Activated CD4-positive, alpha-beta T cell treated with anti-CD3 and anti-CD28 coated beads for 24 hours (primary cell): ENCODE measurements at places on chromosomes 11 and 22.

- DNase-seq, result no peak
Measured at GRCh38 chr11:124863137-124863825, 2.0 kb upstream of the ROBO3 start.

DNA sequence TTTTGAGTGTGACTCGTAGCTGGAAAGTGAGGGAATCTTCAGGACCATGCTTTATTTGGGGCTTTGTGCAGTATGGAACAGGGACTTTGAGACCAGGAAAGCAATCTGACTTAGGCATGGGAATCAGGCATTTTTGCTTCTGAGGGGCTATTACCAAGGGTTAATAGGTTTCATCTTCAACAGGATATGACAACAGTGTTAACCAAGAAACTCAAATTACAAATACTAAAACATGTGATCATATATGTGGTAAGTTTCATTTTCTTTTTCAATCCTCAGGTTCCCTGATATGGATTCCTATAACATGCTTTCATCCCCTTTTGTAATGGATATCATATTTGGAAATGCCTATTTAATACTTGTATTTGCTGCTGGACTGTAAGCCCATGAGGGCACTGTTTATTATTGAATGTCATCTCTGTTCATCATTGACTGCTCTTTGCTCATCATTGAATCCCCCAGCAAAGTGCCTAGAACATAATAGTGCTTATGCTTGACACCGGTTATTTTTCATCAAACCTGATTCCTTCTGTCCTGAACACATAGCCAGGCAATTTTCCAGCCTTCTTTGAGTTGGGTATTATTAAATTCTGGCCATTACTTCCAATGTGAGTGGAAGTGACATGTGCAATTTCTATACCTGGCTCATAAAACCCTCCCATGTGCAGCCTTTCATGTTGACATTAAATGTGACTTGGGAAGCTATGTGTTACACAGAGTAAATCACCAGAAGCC lies 11.0 kb downstream of the OR51E1 start:
- DNase-seq, result no peak

GRCh38 chr22:37185646-37186227 lies 2.3 kb downstream of the C1QTNF6 start:
- no peak for DNase-seq

- no peak for DNase-seq
Measured at GRCh38 chr22:43401233-43401632, 10.6 kb upstream of the MPPED1 start.

GRCh38 chr11:18064450-18065054 lies 18.5 kb upstream of the TPH1 start:
- no peak for DNase-seq

DNA sequence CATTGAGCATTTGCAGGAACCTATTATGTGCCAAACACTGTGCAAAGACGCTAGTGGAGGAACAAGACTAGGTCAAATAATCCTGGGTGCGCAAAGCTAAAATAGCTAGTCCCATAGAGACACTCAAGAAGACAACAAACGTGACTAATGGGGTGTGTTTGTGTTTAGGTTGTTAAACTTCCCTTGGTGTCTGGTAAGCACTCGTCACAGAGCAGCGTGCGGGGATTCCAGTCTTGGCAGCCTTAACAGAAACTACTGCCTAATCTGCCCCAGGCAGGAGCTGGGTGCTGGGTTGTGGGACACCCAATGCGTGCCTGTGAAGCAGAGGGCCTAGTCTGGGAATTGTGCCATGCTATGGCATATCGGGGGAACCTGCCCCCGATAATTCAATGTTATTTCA lies 10.8 kb upstream of the CALCB start:
- DNase-seq, result no peak

GRCh38 chr11:32353884-32354283 lies 81.5 kb downstream of the WT1 start:
- DNase-seq, result no peak

DNA sequence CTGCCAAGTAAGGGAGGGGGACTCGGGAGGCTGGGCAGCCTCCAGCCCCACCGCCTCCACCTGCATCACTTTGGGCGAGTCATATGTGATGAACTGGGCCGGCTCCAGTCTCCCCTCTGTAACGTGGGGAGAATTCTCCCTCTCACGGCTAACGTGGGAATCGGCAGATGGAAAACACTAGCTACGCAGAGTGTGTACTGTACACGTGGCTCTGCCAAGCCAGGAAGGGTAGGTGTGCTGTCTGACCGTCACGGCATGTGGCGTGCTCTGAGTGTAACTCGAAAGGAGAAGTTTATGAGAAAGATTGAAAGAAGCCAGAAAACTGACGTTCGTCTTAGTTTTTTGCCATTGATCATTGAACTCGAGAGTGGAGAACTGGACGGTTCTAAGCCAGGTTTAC lies 13.7 kb downstream of the TRMU start:
- DNase-seq, result no peak

- DNase-seq, result no peak
Measured at GRCh38 chr11:5288108-5288905, 13.4 kb downstream of the OR51B4 start.

DNA sequence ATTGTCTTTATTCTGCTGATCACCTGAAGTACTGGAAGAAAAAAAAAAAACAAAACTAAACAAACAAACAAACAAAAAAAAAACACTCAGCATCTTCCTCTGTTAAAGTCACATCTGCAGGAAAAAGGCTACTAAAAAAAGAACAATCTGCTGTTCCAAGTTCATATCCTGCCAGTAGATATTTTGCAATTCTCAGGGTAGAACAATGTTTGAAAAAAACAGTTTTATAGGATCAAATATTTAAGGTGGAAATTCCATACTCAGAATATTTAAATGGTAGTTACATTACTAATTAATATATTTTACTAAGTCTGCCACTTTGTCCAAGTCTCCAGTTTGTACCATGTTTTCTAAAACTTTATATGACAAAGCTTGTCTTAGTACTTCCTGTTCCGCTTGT lies 175.2 kb downstream of the SBF2 start:
- DNase-seq, result no peak

GRCh38 chr11:116278076-116278475 lies 494.7 kb downstream of the BUD13 start:
- DNase-seq, result no peak

- no peak for DNase-seq
Measured at GRCh38 chr11:119726585-119727522, 2.1 kb downstream of the NECTIN1 start.

- no peak for DNase-seq
Measured at GRCh38 chr11:15144347-15144746, 29.6 kb downstream of the INSC start.

DNA sequence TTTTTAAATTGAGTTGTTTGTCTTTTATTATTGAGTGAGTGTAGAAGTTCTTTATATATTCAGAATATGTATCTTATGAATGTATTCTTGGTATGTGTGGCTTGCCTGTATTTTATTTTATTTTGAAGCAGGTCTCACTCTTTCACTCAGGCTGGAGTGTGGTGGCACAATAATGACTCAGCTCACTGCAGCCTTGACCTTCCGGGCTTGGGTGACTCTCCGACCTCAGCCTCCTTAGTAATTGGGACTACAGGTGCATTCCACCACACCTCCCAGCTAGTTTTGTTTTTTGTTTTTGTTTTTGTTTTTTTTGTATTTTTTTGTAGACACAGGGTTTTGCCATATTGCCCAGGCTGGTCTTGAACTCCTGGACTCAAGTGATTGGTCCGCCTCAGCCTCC lies 24.5 kb upstream of the MPPED2 start:
- no peak for DNase-seq

GRCh38 chr11:61121917-61122316 lies 19.6 kb downstream of the CD5 start:
- no peak for DNase-seq

- no peak for DNase-seq
Measured at GRCh38 chr22:45526281-45526680, 23.6 kb downstream of the FBLN1 start.

- DNase-seq, result no peak
Measured at GRCh38 chr11:10314199-10315072, 9.6 kb downstream of the ADM start.

DNA sequence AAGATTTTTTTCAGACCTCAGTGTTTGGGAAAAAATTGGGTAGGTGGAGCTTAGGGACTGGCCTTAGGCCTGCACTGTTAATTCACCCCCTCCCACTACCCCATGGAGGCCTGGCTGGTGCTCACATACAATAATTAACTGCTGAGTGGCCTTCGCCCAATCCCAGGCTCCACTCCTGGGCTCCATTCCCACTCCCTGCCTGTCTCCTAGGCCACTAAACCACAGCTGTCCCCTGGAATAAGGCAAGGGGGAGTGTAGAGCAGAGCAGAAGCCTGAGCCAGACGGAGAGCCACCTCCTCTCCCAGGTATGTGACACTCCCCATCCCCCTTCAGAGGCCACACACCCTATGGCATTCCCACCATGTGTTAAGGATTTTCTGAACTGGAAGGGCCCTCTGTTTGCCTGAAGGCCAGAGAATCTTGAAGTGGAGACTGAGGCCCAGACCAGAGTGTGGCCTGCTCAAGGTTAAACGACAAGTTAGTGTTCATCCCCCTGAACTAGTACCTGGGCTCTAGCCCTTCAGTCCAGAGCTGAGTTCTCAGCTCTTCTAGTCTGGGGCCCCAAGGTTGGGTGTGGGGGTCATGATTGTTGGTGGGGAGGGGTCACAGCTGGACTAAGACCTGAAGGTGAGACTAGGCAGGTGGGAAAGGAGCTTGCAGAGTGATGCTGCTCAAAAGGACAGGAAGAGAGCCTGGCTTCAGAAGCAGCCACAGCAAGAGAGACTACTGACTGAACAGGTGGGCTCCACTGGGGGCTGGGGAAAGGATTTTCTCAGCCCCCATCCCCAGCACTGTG lies 2.3 kb upstream of the FOLR1 start:
- DNase-seq, result no peak

DNA sequence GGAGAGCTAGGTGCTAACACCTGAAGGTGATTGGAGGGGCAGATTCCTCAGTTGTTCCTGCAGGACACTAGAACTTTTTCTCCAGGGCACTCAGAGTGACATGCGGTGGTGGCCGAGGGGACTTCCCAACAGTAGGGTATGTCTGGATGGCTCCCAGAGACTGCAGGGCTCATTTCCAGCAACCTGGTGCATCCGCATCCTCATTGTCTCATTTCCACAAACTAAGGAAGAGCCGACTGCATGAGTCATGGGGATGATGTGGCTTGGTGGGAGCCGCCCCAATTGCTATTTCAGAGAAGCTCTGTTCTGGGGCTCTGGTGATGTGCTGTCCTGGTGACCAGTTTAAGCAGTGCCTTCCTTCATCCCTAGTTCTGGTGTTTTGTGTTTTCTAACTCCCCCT lies 2.8 kb upstream of the ROBO4 start:
- DNase-seq, result no peak

- DNase-seq, result no peak
Measured at GRCh38 chr11:68329978-68330699, 17.7 kb downstream of the LRP5 start.

GRCh38 chr11:68066742-68067141 lies 27.9 kb downstream of the TCIRG1 start:
- no peak for DNase-seq

DNA sequence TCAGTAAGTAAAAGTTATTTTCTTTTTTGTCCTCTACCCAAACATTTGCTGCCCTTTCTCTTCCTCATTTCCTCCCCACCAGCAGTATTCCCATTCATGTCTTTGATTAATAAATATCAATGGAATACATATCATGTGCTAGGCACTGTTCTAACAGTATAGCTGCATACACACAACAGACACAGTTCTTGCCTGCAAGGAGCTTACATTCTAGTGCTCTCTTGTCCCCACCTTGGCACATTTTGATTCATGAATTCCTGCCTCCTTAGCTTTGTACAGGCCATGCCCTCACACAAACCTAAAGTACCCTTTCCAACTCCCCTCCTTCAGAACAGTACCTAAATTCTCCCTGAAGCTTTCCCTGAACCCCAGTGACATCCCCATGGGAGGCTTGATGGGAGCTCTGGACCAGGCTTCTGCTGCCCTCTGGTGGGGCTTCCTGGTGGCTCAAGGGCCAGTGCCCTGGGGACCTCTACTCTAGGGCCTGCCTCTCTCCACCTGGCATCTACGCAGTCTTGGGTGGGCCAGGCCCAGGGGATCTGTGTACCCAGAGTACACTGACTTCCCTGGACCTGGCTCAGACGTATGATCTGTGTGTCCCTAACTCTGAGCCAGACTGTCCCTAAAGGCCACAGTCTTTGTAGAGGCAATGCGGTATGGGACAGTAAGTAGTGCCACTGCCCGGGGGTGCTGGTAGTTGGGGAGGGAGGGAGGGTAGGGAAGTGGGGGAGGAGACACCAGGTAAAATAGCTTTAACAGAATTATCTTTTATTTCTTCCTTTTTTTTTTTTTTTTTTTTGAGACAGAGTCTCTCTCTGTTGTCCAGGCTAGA lies 14.1 kb downstream of the RPS13 start:
- DNase-seq, result peak; percentile 44

DNA sequence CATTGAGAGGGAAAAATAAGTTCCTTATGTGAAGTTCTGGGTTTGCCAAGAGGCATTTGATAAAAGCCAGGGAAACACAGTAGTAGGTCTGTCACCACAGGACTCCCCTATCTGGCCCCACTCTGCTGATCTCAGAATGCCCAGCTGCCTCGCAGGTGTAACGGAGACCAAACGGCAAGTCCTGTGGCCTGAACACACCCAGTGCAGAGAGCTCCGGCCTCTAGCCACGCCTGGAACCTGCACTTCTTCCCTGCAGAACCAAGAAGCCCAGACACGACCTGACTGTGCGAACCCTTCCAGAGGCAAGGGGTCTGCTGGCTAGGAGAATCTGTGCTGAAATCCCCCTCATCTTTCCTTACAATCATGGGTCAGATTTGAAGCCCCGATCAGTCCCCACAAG lies 432.8 kb upstream of the B3GAT1 start:
- DNase-seq, result no peak

GRCh38 chr11:131423688-131424087 lies 53.3 kb downstream of the NTM start:
- no peak for DNase-seq

DNA sequence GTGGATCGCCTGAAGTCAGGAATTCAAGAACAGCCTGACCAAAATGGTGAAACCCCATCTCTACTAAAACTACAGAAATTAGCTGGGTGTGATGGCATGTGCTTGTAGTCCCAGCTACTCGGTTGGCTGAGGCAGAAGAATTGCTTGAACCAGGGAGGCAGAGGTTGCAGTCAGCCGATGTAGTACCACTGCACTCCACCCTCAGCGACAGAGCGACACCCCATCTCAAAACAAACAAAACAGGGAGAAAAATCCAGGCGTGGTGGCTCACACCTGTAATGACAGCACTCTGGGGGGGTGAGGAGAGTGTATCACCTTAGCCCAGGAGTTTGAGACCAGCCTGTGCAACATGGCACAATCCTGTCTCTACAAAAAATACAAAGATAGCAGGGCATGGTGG lies 802.3 kb upstream of the ARHGAP42 start:
- DNase-seq, result no peak

DNA sequence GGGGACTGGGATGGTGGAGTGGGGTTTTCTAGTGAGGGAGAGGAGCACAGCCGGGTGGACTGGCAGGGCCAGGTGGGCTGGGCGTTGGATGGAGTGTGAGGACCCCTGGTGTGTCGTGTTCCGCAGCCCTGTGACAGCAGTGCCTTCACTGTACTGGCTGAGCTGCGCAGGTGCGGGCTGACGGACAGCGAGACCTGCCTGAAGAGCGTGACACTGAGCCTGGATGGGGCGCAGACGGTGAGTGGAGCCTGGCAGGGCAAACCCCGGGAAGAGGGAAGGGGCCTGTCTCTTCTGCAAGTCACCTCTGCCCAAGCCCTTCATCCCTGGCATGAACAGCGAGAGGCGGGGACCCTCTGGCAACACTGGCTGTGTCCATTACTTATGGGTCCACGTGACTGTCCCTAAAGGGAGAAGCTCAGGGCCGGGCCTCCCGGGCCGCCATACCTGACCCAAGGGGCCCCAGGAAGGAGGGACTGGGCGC lies 10.0 kb downstream of the MUC5AC start:
- DNase-seq, result no peak

GRCh38 chr22:39475337-39475736 lies 18.5 kb downstream of the MGAT3 start:
- no peak for DNase-seq
